Germinal center (tissue), 1 donor: ENCODE measurements at places on chromosomes 2 and 18.

- no peak for DNase-seq
These were observed 33.6 kb downstream of the DGKD start for GRCh38 chr2:233387667-233388528.

DNA sequence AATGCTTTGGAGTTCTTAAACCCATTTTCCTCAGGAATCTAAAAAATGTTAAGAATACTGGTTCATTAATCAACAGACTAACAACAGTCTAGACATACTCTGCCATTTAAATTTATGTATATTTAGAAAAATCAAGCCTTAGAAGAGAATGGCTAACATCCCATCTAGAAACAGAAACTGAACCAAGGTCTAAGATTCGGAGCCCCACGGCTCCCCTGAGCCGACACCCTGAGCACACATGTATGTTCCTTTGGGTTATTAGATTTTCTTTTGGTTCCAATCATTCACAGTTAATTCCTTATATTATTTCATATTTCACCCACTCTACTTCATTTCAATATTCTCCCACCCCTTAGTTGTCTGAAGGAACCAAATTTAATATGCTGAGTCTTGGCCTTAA lies 94.8 kb upstream of the HNRNPA3 start:
- no peak for DNase-seq

DNA sequence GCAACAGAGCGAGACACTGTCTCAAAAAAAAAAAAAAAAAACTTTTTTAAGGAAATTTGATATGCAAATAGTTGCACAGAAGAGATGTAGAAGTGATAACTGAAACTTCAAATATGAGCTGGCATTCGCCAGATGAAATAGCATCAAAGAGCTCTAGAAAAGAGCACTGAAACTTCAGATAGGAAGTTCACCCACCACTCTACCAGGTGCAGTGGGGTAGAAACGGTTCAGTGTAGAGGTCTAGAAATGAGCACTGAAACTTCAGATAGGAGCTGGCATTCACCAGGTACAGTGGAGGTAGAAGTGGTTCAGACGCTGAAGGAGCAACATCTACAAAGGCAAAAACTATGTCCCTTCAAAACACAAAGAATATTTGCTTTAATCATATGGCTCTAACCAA lies 9.0 kb upstream of the ONECUT2 start:
- no peak for DNase-seq

GRCh38 chr2:88318071-88318955 lies 134.2 kb downstream of the FOXI3 start:
- no peak for DNase-seq

- no peak for DNase-seq
These were observed 111.9 kb upstream of the LYPD6 start for GRCh38 chr2:149218497-149218896.

DNA sequence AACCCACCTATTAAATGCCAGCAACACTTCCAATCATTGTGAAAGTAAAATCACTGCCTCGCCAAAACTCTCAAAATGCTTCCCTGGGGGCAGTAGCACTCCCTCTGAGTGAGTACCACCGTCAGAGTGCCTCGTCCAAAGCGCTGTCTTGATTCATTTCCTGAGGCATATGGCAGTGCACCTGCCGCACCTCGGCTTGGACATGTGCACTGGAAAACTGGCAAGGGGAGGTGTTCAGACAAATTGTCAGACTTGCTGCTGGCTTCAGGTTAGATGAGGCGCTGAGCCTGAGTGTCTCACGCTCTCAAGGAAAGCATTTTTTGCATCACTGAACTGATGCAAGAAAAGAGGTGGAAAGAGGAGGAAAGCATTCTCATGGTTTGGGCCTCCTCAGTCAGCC lies 132.8 kb downstream of the ATL2 start:
- DNase-seq, result no peak
